ENCODE measurements at places on chromosomes 7 and 10. TPM values are rescaled to one million over a fixed set of nuclear protein-coding genes. Genes with fewer than 3 reads are reported as not detected.

The TAS2R5 gene
- 0.16 TPM for total RNA-seq

The COL26A1 gene
- not detected for total RNA-seq

The GIMAP8 gene
- total RNA-seq: 0.81 TPM

The LRRD1 gene
- not detected for total RNA-seq

The ASIC3 gene
- not detected for total RNA-seq

Data from cardiac atrium fibroblast (primary cell).